Spleen (tissue), 13 donors: ENCODE measurements at places on chromosomes 7 and 10. TPM values are rescaled to one million over a fixed set of nuclear protein-coding genes. Genes with fewer than 3 reads are reported as not detected.

GRCh38 chr10:117925369-117925768 is 121.4 kb downstream of the RAB11FIP2 start:
- no peak for DNase-seq
- H3K36me3 ChIP-seq: no peaks in the 10 kb centered on the region
- no peak overlapping the region for H3K27ac ChIP-seq

- H3K4me3 ChIP-seq: no peak overlapping the region
- no peaks in the 10 kb centered on the region for H3K27me3 ChIP-seq
- H3K36me3 ChIP-seq: no peaks in the 10 kb centered on the region
- no peak overlapping the region for H3K27ac ChIP-seq
- no peak for DNase-seq
Observed at GRCh38 chr7:50834679-50835078, 52.0 kb upstream of the GRB10 start.

DNA sequence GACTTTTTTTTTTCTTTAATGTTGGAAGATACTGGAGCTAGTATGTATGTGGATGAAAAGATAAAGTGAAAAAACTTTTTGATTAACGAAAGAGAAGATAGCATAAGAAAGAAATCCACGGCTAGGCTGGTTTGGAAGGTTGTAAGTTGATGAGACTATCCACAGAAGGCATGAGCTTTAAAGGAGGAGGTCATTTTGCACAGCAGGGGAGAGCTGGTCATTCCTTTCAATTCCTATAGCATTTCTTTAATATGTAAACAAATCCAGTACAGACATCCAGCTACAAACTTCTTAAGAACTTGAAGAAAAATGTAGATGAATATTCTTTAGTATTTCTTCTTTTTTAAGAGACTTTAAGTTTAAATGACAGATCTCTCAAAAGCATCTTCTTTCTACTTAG is 281.3 kb downstream of the CACNA2D1 start:
- H3K27me3 ChIP-seq: no peaks in the 10 kb centered on the region
- no peaks in the 10 kb centered on the region for H3K4me1 ChIP-seq
- H3K4me3 ChIP-seq: no peak overlapping the region
- no peaks in the 10 kb centered on the region for H3K36me3 ChIP-seq

DNA sequence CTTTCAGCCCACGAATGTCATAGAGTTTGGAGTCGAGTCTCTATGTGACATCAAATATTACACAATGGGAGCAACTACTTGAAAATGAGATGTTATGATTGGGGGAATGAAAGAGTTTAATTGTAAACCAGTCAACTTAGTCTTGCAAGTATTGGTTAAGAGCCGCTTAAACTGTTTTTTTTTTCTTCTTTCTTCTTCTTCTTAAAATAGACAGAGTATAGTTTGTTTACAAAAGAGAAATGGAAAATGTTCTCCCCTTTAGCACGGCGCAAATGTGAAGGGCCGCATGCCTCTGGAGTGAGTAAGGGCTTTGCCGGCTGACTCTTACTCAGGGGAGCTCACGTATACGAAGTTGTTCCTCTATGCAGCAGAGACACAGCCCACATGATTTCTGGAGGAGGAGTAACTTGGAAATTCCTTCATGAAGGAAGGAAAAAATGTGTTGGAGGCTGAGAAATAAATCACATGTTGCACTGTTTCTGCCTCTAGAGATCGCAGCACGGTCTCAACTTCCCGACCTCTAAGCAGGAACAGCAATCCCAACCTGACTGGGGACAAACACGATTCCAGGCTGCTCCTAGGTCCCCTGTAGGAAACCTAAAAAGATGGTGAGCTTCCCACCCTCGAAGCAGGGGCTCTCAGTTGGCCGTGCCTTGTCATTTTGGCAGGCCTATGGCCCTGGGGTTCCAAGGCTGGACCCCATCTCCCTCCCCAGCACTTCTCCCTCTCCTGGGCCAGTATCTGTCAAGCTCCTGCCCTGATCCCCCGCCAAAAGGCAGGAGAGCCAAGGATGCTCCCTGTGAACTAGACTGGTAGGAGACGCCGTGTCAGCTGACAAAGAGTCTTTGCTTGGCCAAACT is 44.8 kb downstream of the MYOF start:
- peak overlapping the region; percentile 76 for H3K27ac ChIP-seq
- H3K27me3 ChIP-seq: no peaks in the 10 kb centered on the region
- DNase-seq: no peak
- H3K4me1 ChIP-seq: peaks cover 58% of the 10 kb centered on the region

DNA sequence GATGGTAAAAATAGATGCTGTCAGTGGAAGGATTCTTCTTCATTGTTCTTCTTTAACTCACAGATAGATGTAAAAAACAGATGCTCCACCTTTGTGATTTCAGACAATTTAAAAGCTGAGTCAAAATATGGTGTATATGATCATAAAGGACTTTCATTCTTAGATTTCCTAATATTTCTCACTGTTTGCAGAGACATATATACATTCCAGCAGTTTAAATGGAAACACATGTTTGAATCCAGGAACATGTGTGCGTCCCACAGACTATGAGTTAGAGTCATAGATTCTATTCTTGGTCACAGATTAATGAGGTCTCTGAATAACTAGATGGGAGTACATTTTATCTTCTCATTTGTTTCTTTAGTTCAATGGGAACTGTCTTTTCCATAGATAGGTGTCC is 109.6 kb downstream of the BICC1 start:
- H3K4me1 ChIP-seq: no peaks in the 10 kb centered on the region
- H3K27ac ChIP-seq: no peak overlapping the region
- DNase-seq: no peak
- no peak overlapping the region for H3K4me3 ChIP-seq
- H3K36me3 ChIP-seq: no peaks in the 10 kb centered on the region

- H3K4me3 ChIP-seq: no peak overlapping the region
- no peak for DNase-seq
- H3K4me1 ChIP-seq: no peaks in the 10 kb centered on the region
- no peaks in the 10 kb centered on the region for H3K27me3 ChIP-seq
- H3K36me3 ChIP-seq: peaks cover 9% of the 10 kb centered on the region
Observed at GRCh38 chr10:31457858-31458257, 138.8 kb downstream of the ZEB1 start.

Gene GIMAP5
- total RNA-seq: 90.6 TPM

GRCh38 chr7:124205526-124205925 is 172.7 kb upstream of the TMEM229A start:
- no peaks in the 10 kb centered on the region for H3K27me3 ChIP-seq
- H3K36me3 ChIP-seq: no peaks in the 10 kb centered on the region
- no peak overlapping the region for H3K27ac ChIP-seq
- H3K4me1 ChIP-seq: no peaks in the 10 kb centered on the region

DNA sequence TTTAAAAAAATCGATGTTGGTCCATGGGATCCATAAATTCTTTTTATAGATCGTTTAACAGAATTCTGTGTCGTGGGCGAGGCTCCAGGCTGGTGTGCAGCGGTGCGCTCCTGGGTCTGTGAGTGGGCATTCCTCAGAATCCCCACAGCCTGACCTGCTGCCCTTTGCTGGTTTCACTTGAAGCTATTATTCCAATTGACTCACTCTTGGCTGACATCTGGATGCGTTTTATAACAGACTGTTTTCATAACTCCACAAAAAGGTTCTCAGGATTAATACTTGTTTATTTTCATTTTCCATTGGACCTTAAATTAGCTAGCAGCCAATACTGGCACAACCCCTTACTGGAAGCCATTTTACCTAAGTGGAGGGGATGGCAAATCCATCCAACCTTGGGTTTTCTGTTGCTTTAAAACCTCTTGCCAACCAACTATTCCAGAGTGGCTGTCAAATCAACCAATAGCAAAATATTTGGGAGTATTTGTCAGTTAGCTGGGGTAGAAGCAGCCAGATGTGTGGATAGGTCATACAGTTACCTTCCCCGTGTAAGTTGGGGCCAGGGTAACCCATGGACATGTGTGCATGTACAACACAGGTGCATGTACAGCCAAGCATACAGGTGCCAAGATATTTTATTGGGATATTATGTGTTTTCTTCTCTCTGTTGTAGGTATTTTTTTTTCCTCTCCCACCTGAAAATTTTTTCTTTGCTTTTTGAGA is 160.7 kb upstream of the ZNF32 start:
- no peaks in the 10 kb centered on the region for H3K4me1 ChIP-seq
- no peaks in the 10 kb centered on the region for H3K36me3 ChIP-seq
- no peaks in the 10 kb centered on the region for H3K27me3 ChIP-seq
- no peak overlapping the region for H3K27ac ChIP-seq

- no peaks in the 10 kb centered on the region for H3K4me1 ChIP-seq
- H3K27me3 ChIP-seq: peaks cover 11% of the 10 kb centered on the region
- H3K27ac ChIP-seq: no peak overlapping the region
- H3K36me3 ChIP-seq: no peaks in the 10 kb centered on the region
- DNase-seq: peak; percentile 64
- H3K4me3 ChIP-seq: no peak overlapping the region
Observed at GRCh38 chr7:158270106-158270775, 317.4 kb downstream of the PTPRN2 start.

DNA sequence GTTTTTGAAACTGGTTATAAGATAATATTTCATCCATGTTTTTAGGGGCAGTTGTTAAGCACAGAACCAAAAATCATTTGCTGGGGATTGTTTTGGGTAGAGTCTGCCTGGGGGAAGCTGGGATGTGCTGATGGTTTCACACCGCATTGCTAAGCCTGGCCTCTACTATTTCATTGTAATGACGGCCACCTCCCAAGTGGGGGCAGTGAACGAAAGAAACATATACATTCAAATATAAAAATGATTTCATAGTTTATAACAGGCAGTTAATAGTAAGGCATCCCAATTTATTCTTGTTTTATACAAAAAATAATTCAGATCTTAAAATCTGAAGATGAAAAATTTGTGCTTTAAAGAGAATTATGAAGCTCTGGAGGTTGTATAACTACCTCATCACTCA is 750.8 kb downstream of the REEP3 start:
- no peak overlapping the region for H3K4me3 ChIP-seq
- no peaks in the 10 kb centered on the region for H3K27me3 ChIP-seq
- DNase-seq: no peak
- H3K36me3 ChIP-seq: no peaks in the 10 kb centered on the region

- H3K4me3 ChIP-seq: no peak overlapping the region
- no peaks in the 10 kb centered on the region for H3K36me3 ChIP-seq
- no peak for DNase-seq
- H3K4me1 ChIP-seq: no peaks in the 10 kb centered on the region
- peak overlapping the region; percentile 25 for H3K27ac ChIP-seq
- no peaks in the 10 kb centered on the region for H3K27me3 ChIP-seq
Observed at GRCh38 chr10:29948881-29949355, 110.5 kb downstream of the JCAD start.

DNA sequence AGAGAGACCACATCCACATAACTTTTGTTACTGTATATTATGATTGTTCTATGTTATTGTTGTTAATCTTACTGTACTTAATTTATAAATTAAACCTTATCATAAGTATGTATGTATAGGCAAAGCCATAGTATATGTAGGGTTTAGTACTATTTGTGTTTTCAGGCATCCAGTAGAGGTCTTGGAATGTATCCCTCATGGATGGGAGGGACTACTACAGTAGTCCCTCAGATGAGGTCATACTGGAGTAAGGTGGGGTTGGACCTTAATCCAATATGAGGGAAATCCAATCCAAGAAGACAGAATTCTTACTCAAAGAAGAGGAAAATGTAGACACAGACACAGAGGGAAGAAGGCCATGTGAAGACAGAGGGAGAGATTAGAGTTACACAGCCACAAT is 34.1 kb upstream of the MALRD1 start:
- no peaks in the 10 kb centered on the region for H3K27me3 ChIP-seq
- H3K4me3 ChIP-seq: no peak overlapping the region
- H3K27ac ChIP-seq: no peak overlapping the region
- no peaks in the 10 kb centered on the region for H3K36me3 ChIP-seq
- DNase-seq: no peak

DNA sequence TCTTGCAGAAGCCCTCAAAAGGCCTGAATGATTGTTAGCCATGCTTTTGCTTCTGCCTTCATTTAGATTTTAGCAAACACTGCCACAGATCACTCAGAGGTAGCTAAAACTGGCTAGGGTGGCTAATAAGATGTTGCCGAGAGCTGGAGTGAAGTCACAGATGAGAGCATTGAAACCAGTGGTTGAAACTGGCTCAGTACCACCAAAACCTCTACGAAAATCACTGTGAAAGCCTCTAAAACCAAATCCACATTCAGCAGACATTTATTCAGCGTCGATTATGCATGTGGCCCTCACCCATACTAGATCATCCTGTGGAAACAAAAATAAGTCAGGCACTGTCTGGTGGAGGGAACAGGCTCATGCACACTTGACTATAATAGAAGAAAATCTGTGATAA is 50.8 kb downstream of the PIK3CG start:
- no peaks in the 10 kb centered on the region for H3K27me3 ChIP-seq
- DNase-seq: no peak
- H3K4me1 ChIP-seq: no peaks in the 10 kb centered on the region
- no peak overlapping the region for H3K4me3 ChIP-seq

GRCh38 chr10:103969857-103970627 is 3.1 kb downstream of the SLK start:
- H3K27ac ChIP-seq: peak overlapping the region; percentile 17
- DNase-seq: no peak
- H3K27me3 ChIP-seq: no peaks in the 10 kb centered on the region

Gene STEAP1
- total RNA-seq: 4.4 TPM

Gene CALML5
- not detected for total RNA-seq

DNA sequence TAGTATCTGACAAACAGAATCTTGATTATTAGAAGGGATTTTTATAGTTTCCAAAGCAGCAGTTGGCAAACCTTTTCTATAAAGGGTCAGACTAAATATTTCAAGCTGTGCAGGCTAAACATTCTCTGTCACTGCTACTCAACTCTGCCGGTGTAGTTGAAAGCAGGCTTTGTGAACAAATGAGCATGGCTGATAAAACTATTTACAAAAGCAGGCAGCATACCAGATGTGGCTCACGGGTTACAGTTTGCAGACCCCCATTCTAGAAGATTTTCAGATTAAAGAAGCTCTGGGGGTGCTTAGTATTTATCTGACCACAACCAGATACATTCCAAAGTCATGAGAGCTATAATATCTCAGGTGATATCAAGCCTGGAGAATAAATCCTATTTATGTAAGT is 1017.5 kb downstream of the SORCS1 start:
- H3K27ac ChIP-seq: no peak overlapping the region
- DNase-seq: no peak
- no peaks in the 10 kb centered on the region for H3K36me3 ChIP-seq
- no peaks in the 10 kb centered on the region for H3K4me1 ChIP-seq
- H3K27me3 ChIP-seq: no peaks in the 10 kb centered on the region
- no peak overlapping the region for H3K4me3 ChIP-seq

Gene PALD1
- total RNA-seq: 8.5 TPM

Gene PCLO
- 3.3 TPM for total RNA-seq
